ENCODE measurements at places on chromosomes 11 and 22.

DNA sequence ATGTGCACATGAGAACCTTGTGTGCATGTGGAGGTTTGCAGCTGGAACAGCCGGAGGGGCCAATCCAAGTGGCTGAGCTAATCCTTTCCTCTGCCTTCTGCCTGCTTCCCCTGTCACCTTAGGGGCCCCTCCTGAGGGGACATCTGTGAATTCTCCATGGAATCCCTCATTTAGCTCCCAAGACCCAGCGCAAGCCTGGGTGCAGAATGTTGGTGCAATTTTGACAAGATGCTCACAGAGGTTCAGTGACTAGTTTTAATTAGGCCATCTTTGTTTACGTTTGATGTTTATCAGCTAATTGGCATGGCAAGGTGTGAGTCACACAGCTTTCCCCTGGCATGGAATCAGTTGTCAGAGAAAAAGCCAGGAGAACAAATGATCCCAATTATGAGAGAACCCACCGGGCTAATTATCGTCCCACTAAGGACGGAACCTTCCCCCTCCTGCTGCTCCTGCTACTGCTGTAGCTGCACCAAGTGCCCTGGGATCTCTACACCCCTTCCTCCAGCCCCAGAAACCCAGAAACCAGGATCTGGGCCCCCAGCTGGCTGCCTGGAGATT, 63.6 kb upstream of the PAX6 start:
- DNase-seq = no peak

GRCh38 chr11:27699926-27700350, 317 bp downstream of the BDNF start:
- DNase-seq = no peak

DNA sequence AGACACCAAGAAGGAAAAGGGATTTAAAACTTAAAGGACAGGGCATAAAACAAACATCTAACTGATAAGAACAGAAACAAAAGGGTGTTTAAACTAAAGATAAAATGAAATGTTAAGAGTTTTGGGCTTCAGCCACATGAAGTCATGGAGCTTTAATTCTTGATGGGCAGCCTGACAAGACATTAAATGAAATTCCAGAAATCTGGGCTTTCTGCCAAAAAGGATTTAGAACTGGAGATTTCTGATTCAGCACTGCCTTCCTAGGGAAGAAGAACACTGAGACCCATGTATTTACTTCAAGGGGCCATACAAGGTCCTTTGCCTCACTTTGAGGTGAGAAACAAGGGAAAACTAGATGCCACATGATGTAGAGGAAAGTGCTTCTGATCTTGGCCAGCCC, 355.9 kb upstream of the RAG2 start:
- no peak for DNase-seq

- no peak for DNase-seq
Observed at GRCh38 chr11:87110443-87111131, 72.9 kb downstream of the TMEM135 start.

- DNase-seq = no peak
Observed at GRCh38 chr11:10622957-10623791, 54.7 kb upstream of the LYVE1 start.

DNA sequence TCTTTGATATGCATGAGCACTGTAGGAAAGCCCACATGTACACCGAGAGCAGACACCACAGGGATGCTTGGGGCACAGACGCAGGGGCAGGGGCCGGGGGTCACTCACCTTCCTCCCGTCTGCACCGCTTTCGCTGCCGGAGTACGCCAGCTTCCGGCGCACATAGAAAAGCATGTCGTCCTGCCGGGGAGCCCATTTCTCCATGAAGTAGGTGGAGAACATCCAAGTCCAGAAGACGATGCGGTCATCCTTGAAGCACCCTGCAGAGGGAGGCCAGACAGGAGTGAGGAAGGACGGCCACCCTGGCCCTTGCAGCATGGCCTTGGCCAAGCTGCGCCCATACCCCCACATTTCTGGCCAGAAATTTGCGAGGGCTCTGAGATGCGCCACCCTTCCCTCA, 28.8 kb downstream of the KIAA0930 start:
- DNase-seq = no peak

DNA sequence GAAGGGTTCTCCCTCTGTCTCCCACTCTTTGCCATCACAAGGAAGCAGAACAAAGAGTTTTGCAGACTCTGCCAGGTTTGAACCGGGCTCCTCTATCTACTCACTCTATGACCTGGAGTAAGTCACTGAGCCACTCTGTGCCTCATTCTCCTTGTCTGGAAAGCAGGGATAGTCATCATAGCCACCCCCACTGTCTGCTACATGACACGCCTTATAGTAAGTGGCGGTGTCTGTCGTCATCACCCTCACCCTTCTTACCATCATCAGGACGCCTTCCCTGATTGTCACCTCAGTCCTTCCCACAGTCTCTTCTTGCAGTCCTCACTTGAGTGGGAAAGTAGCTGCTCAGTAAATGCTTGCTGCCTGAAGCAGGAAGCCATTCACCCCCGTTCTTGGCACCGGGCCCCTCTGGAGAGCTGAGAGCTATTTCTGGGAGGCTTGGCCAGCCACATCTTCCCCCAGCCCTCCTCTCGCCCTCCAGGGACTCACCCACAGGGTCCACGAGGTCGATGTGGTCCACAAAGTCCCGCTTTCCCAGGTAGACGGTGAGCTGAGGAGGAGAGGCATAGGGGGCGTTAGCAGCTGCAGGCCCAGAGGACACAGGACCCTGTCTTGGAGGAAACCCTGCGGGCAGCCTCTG, 46.4 kb downstream of the TPBGL start:
- DNase-seq = no peak

DNA sequence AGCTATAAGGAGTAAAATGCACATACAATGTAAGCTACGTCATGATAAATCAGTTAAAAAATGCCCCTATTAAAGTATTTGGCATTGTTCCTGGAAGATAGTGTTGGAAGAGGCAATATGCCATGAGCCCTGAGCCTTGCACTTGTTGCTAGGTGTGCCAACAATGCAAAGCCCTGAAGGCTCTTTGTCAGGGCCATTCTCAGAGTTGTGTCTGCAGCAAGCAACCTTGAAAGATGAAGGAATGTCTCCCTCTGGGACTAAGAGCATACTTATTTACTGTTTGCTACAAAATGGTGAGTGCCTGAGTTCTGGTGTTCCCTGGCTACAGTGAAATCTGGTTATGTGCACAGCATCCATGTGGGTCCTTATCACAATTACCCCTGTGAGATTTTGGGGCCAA, 322.3 kb upstream of the FAT3 start:
- DNase-seq = no peak
